Left lobe of liver (tissue), 2 donors: ENCODE measurements at places on chromosomes 1 and 21. TPM values are rescaled to one million over a fixed set of nuclear protein-coding genes. Genes with fewer than 3 reads are reported as not detected.

DNA sequence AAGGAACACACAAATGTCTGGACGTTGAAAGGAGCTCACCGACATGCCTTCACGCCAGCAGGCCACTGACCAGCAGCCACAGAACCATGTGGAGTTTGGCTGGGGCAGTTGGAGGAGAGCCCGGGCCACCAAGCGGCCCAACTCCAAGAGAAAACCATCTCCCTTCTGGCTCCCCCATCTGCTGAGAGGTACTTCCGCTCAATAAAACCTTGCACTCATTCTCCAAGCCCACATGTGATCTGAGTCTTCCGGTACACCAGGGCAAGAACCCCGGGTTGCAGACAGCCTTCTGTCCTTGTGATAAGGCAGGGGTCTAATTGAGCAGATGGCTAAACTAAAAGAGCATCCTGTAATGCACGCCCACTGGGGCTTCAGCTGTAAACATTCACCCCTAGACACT, 24.4 kb downstream of the RGS4 start:
- DNase-seq = no peak

- no peak for DNase-seq
These were observed 101.4 kb downstream of the PBX1 start for GRCh38 chr1:164660412-164660772.

- peak; percentile 74 for DNase-seq
These were observed 149.0 kb upstream of the RAB4A start for GRCh38 chr1:229121845-229122436.

Gene FAM72C
- not detected for total RNA-seq

Gene BEND5
- total RNA-seq = 0.20 TPM
